ENCODE measurements at places on chromosomes 5 and 9.

DNA sequence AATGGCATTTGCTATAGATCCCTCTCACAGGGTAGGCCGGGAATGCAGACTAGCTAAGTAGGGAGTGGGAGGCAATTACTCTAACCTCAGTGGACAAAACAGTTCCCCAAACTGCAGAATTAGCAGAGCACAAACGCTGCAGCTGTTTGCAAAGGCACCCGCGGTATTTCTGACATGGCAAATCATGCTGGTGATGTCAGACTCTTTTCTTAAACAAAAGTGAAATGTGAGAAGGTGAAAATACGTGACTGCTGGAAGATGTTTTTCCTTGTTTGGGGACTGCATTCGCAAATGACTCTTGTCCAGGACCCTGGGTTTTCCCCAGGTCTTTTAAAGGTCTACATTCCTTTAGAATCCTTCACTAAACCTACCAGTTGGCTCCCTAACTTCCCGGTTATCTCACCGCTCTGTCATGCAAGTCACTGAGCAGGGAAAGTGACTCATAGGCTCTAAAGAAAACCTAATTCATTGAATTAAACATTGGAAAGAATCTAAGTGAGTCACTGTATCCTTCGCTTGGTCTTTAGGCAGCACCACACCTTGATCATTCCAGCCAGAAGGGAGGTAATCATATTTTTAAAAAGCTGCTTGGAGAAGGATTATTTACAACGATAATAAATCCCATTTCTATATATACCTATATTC is 91.5 kb upstream of the DNAH5 start:
- no peak for DNase-seq

DNA sequence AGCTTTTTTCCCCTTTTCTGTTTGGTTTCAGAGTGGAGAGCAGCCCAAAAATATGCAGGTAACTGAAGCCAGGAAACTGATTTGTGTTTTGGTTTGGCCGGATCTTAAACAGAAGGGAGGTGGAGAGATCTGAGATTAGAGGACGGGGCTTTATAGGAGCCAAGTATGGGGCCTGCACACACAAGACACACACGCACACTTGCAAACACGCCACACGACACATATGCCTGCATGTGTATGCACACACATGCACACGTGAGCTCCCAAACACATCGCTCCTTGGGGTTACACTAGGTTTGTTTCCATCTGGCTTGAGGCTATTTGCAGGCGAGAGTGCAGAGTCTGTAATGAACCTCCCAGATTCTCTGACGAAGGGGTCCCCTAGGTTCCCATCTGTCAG is 18.3 kb downstream of the BTNL9 start:
- DNase-seq: no peak

DNA sequence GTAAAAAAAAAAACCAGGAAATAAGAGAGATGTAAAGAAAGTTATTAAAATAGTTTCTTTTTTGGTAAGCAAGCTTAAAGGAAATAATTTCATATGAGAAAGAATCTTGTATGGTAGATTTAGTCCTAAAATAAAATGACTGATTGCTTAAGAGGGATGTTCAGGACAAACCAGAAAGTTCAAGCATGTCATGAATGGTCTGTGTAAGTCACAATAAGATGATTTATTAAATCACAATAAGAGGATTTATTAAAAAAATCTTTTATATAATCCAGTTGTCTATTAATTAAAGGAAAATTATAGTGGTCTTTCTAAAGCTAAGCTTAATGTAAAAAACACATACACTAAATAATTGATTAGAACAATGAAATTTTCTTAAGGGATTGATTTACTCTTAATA is 91.8 kb upstream of the OR13F1 start:
- no peak for DNase-seq

- no peak for DNase-seq
Measured at GRCh38 chr9:79362100-79363081, 209.4 kb upstream of the TLE4 start.

- DNase-seq: no peak
Measured at GRCh38 chr5:153086486-153086885, 404.0 kb upstream of the GRIA1 start.

DNA sequence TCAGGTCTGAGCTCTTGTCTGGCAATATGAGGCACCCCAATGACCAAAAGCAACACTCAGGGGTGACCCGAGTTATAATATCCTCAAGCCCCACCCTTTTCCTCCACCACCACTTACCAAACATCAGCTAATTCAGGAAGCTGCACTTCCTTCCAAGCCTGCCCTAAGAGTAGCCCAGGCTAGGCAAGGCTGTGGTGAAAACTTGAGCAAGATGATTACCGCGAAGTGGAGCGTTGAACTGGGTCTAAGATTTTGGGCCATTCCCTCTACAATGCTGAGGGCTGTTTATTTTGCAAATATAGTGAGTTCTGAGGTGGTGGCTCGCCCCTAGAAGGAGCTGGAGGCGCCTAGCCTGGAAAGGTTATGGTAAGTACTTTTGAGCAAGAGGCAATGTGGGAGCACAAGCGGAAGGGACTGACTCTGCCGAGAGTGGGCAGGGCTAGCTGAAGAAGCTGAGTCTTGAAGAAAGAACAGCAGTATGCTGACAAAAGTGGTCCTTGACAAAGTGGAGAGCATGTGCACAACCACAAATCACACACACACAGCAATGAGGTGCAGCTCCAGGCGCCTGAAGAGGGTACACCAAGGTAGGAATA is at the start of gene HK3:
Gene HK3, minus strand, starts transcription at position 51 of the 596 bp plus-strand sequence. CDS start 3,187 bp downstream, outside the sequence.
- DNase-seq: no peak

- DNase-seq: no peak
Measured at GRCh38 chr5:169832304-169832703, 148.0 kb downstream of the INSYN2B start.

GRCh38 chr9:17160327-17160726 is 25.5 kb downstream of the CNTLN start:
- DNase-seq: no peak

DNA sequence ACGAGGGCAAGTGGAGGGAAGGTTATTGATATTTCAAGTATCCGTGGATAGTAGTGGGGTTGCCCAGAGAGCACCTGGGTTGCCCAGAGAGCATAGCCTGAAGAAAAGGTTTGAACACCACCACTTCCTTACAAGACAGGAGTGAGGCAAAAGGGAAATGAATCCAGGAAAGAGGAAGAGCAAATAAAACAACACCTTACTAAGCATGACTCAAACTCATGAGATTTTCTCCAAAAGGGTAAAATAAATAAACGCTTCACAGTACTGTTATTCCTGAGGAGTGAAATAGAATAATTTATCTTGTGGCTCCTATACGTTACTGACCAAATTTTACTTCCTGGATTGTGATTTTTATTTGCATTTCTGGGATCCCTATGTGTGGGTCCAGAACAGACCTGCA is 65.2 kb upstream of the PTPRD start:
- no peak for DNase-seq

GRCh38 chr5:87339986-87340385 is 72.3 kb downstream of the RASA1 start:
- DNase-seq: no peak

DNA sequence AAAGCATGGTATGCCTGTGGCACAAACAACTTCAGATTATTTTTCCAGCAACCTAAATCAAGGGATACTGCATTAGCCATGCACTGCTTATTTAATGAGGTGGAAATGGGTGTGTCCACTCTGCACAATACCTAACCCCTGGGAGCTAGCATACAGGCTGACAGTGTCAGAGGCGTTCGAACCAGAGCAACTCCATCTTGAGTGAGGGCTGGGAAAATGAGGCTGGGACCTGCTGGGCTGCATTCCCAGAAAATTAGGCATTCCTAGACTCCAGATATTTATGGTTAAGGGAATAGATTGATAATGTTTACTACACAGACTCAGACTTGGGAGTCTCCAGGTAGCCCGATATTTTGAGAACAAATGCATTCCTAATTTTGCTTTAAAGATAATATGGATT is 2.8 kb downstream of the FGF1 start:
- no peak for DNase-seq

DNA sequence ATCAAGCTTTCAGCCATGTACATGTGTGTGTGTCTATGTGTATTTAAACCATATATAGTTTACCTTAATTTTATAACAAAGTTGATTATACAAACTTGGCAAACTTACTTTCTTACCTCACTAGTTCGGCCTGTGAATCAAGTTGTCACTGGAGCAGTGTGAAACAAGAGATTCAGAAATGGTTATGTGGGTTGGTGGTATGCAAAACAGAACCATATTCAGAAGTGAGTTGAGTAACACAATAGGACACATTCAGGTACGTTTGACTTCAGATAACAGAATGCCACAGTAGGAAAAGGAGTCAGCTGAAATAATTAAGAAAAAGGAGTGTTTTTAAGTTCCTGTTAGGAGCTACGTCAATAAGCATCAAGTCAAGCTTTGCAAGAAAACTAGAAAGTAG is 21.5 kb downstream of the XPA start:
- no peak for DNase-seq

GRCh38 chr9:104882566-104882965 is 45.4 kb downstream of the ABCA1 start:
- no peak for DNase-seq

- DNase-seq: no peak
Measured at GRCh38 chr9:14272927-14273528, 40.9 kb downstream of the NFIB start.

- DNase-seq: no peak
Measured at GRCh38 chr5:32777222-32777621, 66.1 kb downstream of the NPR3 start.

- no peak for DNase-seq
Measured at GRCh38 chr9:111050819-111051218, 12.5 kb upstream of the LPAR1 start.

DNA sequence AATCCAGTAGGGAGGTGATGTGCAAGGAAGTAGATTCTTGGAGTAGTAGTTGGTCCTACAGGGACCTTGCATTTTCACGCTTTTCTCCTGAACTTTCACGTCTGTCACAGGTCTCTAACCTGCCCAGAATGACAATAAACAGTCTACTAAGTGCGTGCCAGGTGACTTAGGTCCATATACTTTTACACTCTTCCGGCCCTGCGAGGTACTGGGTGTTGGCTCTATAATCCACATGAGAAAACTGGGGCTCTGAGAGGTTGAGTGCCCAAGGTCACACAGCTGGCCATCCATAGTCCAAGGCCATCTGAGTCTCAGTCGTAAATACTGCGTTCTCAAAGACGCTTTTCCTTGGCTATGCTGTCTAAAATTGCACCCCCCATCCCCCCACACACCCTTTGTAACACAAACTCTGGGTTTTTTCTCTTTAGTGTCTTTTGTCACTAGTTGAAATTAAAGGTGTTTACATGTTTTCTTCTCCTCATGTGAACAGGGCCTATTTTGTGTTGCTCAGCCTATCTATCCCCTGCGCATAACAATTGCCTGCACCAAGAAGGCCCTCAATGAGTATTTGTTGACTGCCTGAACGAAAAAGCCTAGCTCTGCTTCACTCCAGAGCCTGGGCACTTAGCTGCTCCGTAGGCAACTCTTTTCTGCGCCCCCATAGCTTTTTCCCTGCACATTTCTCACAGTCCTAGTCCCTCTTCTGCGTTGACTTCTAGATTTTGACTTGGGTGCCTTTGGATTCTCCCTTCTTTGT is 943 bp downstream of the SFXN1 start:
- no peak for DNase-seq

DNA sequence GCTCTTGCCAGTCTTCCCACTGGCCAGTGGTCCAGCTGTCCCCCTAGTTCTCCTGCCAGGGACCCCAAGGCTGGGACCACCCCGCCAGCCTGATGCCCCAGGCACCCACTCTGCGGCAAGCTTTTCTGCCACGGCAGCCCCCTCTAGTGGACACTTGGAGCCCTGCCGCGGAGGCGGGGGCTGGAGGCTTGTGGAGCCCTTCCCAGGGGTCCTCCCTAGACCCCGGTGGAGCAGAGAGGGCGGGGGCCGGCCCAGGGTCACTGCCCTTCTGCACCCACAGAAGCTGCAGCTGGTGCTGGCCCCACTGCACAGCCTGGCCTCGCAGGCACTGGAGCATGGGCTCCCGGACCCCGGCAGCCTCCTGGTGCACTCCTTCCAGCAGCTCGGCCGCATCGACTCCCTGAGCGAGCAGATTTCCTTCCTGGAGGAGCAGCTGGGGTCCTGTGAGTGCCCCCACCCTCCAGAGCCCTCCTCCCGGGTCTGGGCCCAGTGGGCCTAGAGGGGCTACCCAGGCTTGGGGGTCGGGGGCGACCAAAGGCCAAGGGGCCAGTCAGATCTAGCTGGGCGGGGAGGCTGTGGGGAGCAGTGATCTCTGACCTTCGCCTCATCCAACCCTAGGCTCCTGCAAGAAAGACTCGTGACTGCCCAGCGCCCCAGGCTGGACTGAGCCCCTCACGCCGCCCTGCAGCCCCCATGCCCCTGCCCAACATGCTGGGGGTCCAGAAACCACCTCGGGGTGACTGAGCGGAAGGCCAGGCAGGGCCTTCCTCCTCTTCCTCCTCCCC is 9.1 kb downstream of the EGFL7 start:
- no peak for DNase-seq

DNA sequence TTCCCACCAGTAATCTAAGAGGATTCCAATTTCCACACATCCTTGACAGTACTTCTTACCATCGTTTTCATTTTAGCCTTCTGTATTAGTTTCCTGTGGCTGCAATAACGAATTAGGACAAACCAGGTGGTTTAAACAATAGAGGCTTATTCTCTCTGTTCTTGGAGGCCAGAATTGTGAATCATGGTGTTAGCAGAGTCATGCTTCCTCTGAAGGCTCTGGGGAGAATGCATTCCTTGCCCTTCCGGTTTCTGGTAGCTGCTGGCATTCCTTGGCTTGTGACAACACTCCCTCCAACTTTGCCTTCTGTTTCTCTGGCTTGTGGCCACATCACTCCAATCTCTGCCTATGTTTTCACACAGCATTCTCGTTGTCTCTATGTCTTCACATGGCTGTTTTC is 23.5 kb downstream of the RIGI start:
- no peak for DNase-seq

- DNase-seq: no peak
Measured at GRCh38 chr9:33517373-33517772, 6.7 kb upstream of the ANKRD18B start.

GRCh38 chr9:126661521-126662251 is 48.0 kb downstream of the LMX1B start:
- DNase-seq: no peak

DNA sequence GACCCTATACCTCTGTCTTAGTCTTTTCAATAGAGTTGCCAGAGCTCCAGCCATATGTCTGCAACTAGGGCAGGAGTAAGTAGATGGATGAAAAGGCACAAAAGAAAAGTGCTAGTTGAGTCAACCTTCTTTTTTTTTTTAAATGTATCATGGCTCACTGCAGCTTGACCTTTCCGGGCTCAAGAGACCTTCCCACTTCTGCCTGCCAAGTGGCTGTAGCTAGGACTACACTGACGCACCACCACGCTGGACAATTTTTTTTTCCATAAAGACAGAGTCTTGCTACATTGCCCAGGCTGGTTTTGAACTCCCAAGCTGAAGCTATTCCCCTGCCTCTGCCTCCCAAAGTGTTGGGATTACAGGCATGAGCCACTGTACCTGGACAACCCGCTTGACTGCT is 27.3 kb downstream of the FOXE1 start:
- no peak for DNase-seq

Measured in SK-N-MC (cell line).